ENCODE measurements at places on chromosomes 3 and 15.

DNA sequence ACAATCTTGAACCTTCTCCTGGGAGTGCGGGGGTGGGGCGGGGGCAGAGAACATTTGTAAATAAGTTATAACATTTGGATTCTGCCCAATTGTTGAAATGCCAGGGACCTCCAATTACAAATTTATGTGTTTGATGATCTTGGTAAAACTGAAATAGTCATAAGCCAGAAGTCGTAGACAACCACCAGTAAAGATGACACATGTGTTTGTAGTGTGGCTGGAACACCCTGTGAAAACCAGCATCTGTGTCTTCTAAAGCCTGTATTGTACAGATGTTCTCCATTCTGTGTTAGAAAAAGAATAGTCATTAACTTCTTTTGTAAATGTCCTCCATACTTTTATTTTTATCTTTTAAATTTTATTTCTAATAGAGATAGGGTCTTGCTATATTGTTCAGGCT lies 61.8 kb downstream of the ARIH1 start:
- DNase-seq = no peak

GRCh38 chr3:127694467-127695215 lies 21.9 kb downstream of the ABTB1 start:
- DNase-seq = peak; percentile 43

DNA sequence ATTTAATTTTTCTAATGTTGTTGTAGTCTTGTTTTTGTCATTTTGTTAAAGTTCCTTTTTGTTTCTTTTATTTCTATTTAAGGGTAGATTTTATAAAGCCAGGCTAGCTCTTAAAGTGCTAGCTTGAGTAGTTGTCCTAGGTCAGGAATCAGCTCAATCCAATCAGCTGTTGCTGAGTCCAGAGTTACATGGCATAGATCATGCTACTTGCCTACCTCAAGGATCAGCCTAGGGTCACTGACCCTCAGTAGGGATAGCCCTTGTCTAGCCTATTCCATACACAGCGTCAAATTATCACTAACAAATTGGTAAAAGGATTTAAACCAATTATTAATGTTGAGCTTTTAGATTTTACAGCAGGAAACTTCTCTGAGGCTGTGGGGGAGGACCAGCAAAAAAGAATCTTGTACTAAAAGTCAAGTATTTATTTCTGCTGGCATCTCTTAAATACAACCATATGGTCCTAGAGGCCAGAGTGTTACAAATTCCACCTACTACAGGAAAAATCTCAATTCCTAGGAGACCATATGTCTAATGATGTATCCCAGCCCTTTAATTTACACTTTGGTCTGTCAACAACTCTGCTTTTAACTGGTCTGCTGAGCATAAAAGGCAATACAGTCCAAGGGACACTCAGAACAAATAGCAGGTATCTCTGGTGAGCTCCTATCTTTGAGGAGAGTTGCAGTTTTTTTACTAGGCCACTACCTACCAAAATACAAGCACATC lies 138.3 kb upstream of the PTPRG start:
- DNase-seq = no peak

- no peak for DNase-seq
Measured at GRCh38 chr3:50570508-50571279, 1.4 kb downstream of the HEMK1 start.

- DNase-seq = no peak
Measured at GRCh38 chr3:197149528-197149927, 119.9 kb upstream of the MELTF start.

- peak; percentile 28 for DNase-seq
Measured at GRCh38 chr3:52896613-52897012, 735 bp downstream of the STIMATE start.

- DNase-seq = no peak
Measured at GRCh38 chr3:25473246-25473645, 45.2 kb downstream of the RARB start.

DNA sequence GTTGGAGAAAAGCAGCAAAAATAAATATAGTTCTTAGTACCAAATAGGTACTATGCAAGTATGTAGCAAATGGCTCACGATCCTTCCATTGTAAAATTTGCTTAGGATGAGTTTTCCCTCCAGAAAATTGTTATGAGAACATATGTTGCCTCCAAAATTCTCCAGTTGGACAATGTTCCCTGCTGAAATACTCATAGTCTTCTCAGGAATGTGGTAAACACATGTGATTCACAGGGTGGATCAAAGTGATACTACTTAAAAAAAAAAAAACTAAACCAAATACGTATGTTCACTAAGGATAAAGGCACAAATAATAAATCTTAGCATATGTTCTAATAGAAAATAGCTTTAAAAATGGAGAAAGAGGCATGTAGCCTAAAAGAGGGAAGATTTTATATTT lies 84.3 kb upstream of the ZNF385D start:
- DNase-seq = no peak

DNA sequence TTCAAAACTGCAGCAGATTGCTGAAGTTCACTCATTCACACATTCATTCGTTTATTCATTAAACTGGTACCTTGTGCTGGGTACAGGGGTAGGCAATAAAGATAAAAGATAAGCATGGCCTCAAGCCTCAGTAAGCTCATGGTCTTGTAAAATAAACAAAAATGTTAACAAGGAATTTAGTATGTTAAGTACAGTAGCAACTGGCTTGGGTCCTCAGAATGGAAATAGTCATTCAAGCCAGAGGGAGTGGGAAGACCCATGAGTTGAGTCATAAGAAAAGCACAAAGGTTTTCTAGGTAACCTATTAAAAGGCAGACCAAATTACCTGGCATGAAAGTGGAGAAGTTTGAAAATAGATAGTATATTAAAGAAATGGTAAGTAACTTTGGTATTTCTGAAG lies 163.3 kb downstream of the CDIN1 start:
- no peak for DNase-seq

DNA sequence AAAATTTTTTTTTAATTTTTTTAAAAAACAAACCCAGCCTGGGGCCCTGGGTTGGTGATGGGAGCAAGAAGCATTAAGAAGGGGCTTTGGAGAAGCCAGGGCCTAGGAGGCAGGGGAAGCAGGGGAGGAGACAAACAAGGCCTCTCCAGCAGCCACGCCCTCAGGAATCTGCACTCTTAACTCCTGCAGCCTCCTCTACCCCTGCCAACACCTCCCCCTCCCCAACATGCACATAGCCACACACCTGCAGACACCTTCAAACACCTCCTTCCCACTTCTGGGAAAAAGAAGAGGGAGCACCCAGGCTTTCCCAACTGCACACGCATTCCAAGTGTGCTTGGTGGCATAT lies 2.7 kb upstream of the DCAF1 start:
- no peak for DNase-seq

DNA sequence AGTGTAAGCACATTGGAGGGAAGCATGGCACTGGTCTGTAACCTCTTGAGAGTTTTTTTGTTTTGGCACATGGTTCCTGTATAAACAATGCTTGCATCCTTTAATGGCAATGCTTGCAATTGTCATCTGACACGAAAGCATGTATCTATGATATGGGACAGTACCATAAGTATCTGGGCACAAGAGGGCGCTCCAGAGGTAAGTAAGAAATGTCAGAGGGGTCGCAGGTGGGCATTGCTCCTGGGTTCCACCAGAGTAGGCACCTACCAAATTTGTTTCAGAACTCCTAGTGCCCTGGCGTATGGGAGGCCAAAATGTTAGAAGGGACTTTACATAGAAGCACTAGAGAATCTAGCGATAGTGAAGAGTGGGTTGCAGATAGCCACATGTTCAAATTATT lies 58.7 kb upstream of the BCHE start:
- no peak for DNase-seq

DNA sequence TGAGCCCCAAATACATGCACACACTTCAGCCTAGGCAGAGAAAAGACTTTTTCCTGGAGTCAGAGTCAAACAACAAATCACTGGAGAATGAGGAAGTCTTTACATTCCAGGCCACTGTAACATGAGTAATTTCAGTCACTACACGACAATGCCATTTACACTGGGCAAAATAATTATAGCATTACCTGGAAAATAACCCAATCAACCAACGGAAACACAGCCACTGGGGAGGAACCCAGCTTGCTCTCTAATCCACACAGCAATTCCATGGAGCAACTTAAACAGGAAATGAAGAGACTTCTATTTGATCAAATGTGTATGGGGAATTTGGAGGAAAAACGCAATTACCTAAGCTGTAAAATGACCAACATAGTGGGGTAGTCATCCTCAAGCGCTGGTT lies 15.2 kb downstream of the FSTL1 start:
- no peak for DNase-seq

DNA sequence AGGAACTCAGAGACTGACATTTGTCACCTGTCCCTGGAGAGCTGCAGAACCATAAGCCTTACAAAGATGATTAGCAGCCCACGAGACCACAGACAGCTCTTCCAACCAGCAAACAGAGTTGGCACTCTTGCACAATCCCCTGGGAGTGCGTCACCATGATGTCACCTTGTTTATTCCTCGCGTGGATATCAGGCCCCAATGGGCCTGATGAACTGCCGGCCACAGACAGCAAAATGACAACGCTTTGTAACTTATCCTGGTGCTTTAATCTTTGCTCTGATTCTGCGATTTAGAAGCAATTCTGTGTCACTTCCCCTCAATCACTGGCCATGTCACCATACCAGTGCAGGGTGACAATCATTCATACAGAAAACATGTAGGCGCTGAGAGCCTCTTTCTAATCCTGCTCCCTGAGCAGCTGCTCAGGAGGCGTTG lies 89.2 kb downstream of the TAMM41 start:
- DNase-seq = no peak

- DNase-seq = peak; percentile 12
Measured at GRCh38 chr3:71681224-71681668, 44.0 kb downstream of the EIF4E3 start.

DNA sequence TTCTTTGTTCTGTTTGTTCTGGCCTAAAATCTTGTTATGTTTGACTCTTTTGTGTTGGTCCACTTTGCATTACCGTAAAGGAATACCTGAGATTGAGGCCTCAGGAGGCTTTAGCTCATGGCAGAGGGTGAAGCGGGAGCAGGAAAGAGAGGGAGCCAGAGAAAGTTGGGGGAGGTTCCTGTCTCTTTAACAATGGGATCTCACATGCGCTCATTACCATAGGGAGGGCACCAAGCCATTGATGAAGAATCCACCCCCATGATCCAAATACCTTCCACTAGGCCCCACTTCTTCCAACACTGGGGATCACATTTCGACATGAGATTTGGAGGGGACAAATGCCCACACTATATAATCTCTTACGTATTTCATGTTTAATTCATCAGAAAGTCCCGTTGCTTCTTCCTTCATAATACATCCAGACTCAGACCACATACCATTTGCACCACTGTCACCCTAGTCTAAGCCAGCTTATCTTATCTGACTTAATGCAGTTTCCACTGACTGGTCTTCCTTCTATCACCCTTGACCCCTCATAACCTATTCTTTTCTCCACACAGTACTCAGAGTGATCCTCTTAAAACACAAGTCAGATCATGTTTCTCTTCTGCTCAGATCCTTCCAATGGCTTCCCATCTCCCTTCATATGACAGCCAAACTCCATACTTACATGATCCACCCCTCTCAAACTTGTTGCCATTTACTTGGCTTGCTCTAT lies 13.5 kb downstream of the KBTBD8 start:
- no peak for DNase-seq

DNA sequence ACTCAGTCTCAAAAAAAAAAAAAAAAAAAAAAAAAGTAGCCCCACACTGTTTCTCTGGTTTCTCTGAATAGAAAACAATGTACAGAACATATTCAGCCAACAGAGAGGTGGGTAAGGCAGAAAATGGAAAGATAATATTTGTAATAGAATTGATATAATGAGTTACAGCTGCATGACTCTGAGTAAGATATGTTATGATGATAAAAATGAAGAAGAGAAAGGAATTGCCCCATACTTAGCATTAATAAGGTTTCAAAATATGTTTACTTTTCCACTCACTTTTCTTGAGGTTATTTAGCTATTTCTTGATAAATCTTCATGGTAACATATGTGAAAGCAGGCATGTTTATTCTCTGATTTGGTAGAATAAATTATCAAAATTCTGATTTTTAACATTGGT lies 100.9 kb upstream of the ROBO2 start:
- no peak for DNase-seq

DNA sequence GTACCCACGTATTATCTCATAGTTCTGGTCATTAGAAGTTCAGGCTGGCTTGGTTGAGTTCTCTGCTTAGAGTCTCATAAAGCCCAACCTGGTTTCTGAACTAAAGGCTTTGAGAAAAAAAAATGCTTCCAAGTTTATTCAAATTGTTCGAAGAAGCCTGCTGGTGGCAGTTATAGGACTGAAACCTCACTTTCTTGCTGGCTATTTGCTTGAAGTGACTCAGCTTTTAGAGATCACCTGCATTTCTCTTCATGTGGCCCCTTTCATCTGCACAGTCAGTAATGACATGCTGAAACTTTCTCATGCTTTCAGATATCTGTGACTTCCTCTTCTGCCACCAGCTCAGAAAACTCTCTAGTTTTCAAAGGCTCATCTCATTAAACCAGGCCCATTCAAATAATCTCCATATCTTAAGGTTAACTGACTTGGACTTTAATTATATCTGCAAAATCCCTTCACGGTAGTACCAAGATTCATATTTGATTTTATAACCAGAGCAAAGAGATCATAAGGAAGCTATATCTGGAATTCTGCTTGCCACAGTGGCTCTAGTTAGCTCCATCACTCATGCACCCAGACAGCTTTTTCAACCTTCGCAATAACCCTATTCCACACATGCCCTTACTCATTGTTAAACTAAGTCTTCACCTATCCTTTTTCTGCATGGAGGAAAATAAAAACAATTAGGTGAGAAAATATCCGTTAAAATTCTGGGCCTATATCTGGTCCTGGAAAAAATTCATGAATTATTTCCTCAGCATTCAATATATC lies 433.8 kb upstream of the CBLB start:
- peak; percentile 39 for DNase-seq

DNA sequence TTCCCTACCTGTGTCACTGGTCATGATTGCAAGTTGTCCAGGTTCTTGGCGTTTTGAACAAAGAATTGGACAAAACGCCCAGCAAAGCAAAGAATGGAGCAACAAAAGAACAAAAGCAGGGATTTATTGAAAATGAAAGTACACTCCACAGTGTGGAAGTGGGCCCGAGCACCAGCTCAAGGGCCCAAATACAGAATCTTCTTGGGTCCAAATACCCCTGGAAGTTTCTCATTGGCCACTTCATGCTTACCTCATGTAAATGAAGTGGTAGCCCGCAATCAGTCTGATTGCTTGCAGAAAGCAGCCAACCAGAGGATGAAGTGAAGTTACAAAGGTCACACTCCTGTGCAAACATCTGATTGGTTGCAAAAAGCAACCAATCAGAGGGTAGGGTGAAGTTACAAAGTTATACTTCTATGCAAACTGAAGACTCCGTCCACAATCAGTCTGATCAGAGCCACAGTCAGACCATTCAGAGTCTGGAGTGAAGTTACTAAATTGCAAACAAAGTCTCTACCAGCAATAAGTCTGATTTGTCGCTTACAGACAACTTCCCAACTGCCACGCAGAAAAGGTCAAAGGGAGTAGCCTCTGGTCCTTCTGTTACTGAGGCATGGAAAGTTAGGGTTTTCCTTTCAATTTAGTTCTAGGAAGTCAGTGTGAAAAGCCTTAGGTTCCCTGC lies 8.3 kb upstream of the TM4SF1 start:
- DNase-seq = no peak

GRCh38 chr15:98943601-98944151 lies 63.9 kb downstream of the PGPEP1L start:
- no peak for DNase-seq

GRCh38 chr3:194177141-194177540 lies 41.2 kb downstream of the HES1 start:
- no peak for DNase-seq

- no peak for DNase-seq
Measured at GRCh38 chr3:45568848-45569762, 25.4 kb upstream of the LIMD1 start.

All from B cell (primary cell).